ENCODE measurements at places on chromosomes 5 and 9.
A peak's percentile ranks its signal among the peaks of the same experiment; 100 is the strongest.

DNA sequence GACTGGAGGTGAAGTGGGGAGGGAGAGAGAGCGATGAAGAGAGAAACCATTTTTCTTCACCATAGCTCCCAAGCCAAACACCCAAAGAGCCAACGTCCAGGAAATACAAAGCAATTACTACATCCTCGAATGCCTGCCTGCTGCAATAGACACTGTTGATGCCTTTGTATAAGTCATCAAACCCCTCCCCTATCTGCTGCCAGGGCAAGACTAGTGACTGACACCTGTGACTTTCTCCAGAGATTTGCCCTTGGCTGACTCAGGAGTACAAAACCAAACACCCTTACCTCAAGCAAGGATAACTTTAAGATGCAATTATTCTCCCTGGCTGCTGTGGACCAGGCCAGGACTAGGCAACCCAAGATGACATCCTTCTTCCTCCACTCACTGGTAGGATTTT, 81.8 kb upstream of the RASA1 start:
- peaks cover 11% of the 10 kb centered on the region for H3K4me1 ChIP-seq
- H3K4me3 ChIP-seq: no peak overlapping the region
- no peaks in the 10 kb centered on the region for H3K36me3 ChIP-seq
- DNase-seq: peak; percentile 30
- no peaks in the 10 kb centered on the region for H3K27me3 ChIP-seq
- no peak overlapping the region for H3K27ac ChIP-seq

GRCh38 chr5:180724944-180725343, 14.9 kb downstream of the OR2Y1 start:
- DNase-seq: no peak
- peaks cover 67% of the 10 kb centered on the region for H3K27me3 ChIP-seq
- no peak overlapping the region for H3K4me3 ChIP-seq
- no peak overlapping the region for H3K27ac ChIP-seq
- no peaks in the 10 kb centered on the region for H3K4me1 ChIP-seq

DNA sequence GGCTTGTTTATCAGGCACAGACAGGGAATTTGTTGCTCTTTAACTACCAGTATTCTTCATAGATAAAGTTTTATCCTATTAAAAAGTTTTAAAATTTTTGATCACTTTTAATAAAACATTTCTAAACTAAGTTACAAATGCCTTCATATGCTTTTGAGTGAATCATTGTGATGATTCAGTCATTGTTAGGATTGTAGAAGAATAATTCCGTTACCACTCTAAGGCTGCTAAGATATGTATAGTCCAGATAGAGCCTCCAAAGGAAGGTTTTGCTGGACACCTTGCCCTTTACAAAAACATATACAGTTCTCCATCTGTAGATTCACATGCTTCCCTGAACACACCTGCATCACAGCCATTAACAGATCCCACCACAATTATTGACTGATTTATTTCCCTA, 233.7 kb downstream of the SPOCK1 start:
- no peak for DNase-seq
- H3K4me3 ChIP-seq: no peak overlapping the region
- no peaks in the 10 kb centered on the region for H3K27me3 ChIP-seq
- H3K36me3 ChIP-seq: no peaks in the 10 kb centered on the region
- no peaks in the 10 kb centered on the region for H3K4me1 ChIP-seq

DNA sequence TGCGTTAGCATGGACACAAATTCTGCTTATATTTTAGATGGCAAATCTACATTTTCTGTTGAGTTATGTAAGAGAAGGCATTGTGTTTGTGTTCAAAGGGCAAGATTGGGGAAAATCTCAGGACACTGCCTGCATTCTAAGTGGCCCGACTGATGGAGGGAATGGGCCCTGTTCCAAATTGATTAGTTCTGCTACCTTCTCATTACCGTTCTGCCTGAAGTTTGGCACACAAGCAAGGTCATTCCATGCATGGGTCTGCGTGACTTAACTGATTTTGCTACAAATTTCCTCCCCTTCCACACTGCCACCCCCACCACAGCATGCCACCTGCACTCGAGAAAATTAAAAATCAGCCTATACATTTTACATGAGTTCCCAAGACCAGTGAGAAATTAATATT, 409.9 kb downstream of the BRINP1 start:
- DNase-seq: no peak
- H3K4me1 ChIP-seq: no peaks in the 10 kb centered on the region
- no peak overlapping the region for H3K4me3 ChIP-seq
- H3K27ac ChIP-seq: no peak overlapping the region
- H3K27me3 ChIP-seq: no peaks in the 10 kb centered on the region
- H3K36me3 ChIP-seq: no peaks in the 10 kb centered on the region

Measured in MCF 10A (cell line).